ENCODE measurements at places on chromosomes 6 and 20. TPM values are rescaled to one million over a fixed set of nuclear protein-coding genes. Genes with fewer than 3 reads are reported as not detected.

- DNase-seq, result no peak
Measured at GRCh38 chr6:39363280-39363679, 40.8 kb upstream of the KCNK16 start.

GRCh38 chr6:4804095-4804494, 27.9 kb downstream of the CDYL start:
- DNase-seq, result peak; percentile 17

The NTSR1 gene
- 0.08 TPM for polyA plus RNA-seq

- no peak for DNase-seq
Measured at GRCh38 chr6:64233746-64234145, 598.1 kb downstream of the PHF3 start.

- DNase-seq, result peak; percentile 53
Measured at GRCh38 chr6:10801224-10801848, 37.0 kb downstream of the MAK start.

The TBC1D22B gene
- 7.1 TPM for polyA plus RNA-seq

DNA sequence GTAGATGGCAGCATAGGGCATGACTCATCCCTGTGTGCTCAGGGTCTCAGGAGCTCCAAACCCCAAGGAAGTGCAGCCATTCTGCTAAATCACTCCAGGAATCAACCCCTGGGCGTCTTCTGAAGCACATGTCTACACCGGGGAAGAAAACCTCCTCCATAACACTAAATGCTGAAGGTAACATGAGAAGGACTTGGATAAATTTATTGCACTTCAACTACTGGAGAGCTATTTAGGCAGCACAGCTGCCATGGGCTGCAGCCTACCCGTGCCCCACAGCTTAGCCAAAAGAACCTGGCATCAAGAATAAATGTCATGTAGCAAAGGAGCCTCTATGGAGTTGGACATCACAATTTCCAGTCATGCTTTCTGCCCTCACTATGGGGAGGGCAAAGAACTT, 152.4 kb upstream of the PROKR2 start:
- DNase-seq, result no peak

- DNase-seq, result no peak
Measured at GRCh38 chr6:44062771-44063560, 64.3 kb downstream of the MRPL14 start.
